ENCODE measurements at places on chromosomes 5 and 9.
A peak's percentile ranks its signal among the peaks of the same experiment; 100 is the strongest.

DNA sequence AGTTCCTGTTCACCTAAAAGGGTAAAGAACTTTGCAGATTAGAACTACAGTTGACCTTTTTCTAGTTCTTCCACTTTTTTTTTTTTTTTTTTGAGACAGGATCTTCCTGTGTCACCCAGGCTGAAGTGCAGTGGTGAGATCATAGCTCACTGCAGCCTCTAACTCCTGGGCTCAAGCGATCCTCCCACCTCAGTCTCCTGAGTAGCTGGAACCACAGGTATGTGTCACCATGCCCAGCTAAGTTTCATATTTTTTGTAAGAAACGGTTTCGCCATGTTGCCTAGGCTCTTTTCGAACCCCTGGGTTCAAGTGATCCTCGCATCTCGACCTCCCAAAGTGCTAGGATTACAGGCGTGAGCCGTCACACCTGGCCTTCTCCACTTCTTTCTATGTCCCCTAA, 39.7 kb upstream of the TNFAIP8 start:
- no peak for DNase-seq

DNA sequence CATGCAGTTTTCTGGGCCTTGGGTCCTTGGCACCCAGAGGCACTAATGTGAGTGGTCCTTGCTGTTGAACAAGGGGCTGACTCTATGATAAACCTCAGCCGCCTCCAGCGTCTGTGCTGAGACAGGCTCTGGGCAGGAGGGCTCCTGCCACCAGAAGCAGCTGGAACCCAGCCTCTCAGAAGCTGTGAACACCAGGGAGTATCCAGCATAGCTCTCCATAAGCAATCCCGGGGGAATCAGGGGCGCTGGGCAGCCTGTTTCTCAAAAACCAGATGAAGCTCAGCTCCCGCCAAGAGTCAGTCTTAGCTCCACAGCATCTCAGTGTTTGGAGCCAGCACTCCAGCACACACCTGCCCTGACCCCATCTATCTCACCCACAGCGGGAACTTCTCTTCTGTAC, 170.2 kb downstream of the HSPA4 start:
- DNase-seq, result no peak

- DNase-seq, result no peak
Measured at GRCh38 chr9:86766912-86767311, 180.4 kb downstream of the GAS1 start.

DNA sequence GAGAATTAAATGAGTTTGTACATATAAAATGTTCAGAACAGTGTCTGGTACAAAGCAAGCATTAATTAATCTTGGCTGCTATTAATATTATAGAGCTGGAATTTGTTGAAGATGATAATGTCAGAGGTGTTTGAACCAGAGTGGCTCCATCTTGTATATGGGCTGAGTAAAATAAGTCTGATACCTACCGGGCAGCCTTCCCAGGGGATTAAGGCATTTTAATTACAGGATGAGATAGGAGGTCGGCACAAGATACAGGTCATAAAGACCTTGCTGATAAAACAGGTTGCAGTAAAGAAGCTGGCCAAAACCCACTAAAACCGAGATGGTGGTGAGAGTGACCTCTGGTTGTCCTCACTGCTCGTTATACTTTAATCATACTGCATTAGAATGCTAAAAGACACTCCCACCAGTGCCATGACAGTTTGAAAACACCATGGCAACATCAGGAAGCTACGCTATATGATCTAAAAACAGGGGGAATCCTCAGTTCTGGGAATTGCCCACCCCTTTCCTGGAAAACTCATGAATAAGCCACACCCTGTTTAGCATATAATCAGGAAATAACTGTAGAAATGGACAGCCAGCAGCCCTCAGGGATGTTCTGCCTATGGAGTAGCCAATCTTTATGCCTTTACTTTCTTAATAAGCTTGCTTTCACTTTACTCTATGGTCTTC, 90.2 kb downstream of the PLK2 start:
- DNase-seq, result no peak

DNA sequence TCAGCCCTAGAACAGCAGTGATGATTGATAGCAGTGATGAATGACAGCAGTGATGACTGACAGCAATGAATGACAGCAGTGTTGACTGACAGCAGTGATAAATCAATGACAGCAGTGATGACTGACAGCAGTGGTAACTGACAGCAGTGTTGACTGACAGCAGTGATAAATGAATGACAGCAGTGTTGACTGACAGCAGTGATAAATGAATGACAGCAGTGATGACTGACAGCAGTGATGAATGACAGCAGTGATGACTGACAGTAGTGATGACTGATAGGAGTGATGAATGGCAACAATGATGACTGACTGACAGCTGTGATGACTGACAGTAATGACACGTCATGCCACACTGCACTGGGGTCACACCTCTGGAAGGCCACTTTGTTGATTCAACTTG, 106.8 kb downstream of the ENTREP1 start:
- no peak for DNase-seq

- DNase-seq, result no peak
Measured at GRCh38 chr9:20303996-20304395, 318.3 kb downstream of the MLLT3 start.

GRCh38 chr5:115209279-115209678, 39.6 kb upstream of the TRIM36 start:
- peak; percentile 1 for DNase-seq

DNA sequence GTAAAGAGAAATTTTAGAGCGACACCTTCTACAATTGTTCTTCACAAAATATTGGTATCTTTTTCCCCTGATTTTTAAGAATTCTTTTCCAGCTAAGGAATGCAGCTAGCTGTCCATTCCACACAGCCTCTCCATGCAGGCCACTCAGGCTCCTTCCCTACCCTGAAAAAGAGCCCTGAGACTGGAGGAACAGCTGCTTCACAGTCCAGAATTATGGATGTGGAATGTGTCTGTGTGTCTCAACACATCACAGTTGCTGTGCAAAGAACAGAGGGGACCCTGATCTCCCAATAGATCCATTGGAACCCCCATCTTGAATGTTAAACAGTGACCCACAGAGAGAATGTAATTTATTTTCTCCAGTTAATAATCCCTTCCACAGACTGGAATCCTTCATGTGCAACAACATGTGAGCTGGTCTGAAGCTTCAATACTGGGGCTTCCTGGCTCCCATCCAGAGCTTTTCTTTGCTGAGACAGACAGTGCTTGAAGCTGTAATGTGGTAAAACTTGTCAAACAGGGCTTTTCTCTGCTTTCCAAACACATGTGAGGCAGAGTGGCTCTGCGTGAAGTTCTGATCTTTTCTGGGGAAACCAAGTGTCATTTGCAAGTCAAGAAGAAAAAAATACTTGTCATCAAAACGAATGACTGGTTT, 53.3 kb upstream of the SMC5 start:
- DNase-seq, result no peak

Measured in stimulated activated CD8-positive, alpha-beta memory T cell treated with anti-CD3 and anti-CD28 coated beads, Interleukin-2, amount 100 ng/mL, for 1 hour (primary cell).